ENCODE measurements at places on chromosomes 16 and 17.

GRCh38 chr16:88403794-88404581, 21.2 kb downstream of the ZNF469 start:
- no peak for DNase-seq

DNA sequence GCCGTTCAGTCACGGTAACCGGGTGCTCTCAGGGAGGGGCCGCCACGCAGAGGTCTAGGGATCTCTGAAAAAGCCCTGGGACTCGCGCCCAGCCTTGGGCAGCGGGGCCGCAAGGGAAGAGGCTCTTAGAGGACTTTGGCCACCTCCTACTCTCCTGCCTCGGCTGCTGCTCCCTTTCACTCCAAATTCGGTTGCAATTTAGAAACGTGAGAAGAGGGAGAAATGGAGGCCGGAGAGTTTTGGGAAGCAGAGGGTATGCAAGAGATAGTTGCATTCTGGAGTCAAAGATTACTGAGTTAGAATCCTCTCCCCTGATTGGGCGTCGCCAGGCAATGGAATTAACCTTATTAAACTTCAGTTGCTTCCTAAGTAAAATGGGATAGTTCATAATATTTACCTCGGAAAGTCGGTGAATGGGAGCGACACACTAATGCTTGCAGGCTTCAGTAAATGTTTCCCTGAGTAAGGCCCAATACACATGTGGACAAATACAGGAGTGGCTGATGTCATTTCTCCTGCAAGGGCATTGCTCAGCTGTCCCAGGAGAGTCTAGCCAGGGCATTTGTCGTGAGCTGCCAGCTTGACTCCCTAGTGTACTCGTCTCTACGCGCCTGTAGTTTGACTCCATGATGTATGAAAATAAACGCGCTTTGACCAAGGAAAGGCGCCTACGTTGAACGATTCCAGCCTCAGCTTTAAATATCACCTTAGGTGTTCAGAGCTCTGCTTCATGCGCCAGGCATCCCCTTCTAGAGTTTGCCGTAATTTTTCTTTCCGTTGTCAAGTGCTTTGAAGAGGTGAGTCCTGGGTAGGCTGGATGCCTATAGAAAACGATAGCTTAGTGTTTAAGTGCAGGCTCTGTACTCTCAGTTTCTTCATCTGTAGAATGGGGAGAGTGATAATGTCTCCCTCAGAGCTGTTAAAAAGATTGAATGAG, 667 bp downstream of the OGFOD1 start:
- DNase-seq: no peak

GRCh38 chr17:80486692-80487091, 10.3 kb upstream of the NPTX1 start:
- DNase-seq: no peak

DNA sequence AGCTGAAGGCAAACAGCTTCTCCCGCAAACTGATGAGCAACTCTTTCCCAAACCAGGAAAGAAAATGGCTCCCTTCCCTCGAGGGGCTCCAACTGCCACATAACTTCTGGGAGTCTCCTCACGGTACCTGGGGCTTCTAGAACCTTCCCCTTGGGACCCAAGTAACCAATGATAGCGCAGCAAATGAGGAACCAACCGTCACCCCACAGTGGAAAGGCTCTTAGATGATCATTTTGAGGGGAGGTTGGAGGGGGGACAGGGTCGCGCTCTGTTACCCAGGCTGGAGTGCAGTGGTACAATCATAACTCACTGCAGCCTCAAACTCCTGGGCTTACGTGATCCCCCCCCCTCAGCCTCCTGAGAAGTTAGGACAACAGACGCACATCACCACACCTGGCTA, at the start of gene DNAH17:
Gene DNAH17 (minus strand): TSS at position 101 of the 400 bp plus-strand sequence. CDS start 2,339 bp downstream, outside the sequence.
- DNase-seq: no peak

DNA sequence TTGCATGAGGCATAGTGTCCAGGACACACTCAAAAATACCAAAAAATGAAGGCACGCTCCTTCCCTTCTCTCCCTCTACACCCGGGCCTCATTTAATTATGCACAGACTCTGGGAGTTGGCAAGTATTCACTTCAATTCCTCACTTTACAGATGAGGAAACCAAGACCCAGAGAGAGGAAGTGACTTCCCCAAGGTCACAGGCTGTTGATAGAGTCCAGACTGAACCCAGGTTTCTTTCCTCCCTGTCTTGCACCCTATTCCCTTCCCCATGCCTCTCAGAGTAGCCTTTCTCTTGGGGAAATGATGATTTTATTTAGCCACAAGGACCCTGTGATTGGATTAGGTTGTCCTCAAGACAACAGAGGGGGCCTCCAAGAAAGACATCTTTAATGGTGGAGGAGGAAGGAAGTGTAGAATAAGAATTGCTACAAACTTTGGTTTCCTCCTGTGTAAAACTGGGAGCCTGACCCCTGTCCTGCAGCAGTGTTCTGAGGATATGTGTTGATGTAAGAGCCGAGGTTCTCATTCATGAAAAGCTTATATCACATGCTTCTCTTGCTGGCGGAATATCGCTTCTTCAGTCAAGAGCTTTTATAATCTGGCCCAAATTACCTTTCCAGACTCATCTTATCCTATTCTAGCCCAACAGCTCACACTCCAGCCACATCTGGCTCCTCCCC, 48.8 kb upstream of the SIAH1 start:
- DNase-seq: no peak

GRCh38 chr17:5933430-5933829, 136.7 kb upstream of the WSCD1 start:
- DNase-seq: no peak

GRCh38 chr17:62674841-62675240, 47.4 kb downstream of the MRC2 start:
- no peak for DNase-seq

GRCh38 chr17:62791235-62791734, 16.8 kb downstream of the MARCHF10 start:
- no peak for DNase-seq

- no peak for DNase-seq
These were observed 894 bp downstream of the RNF227 start for GRCh38 chr17:7915179-7915610.

- no peak for DNase-seq
These were observed 44.8 kb downstream of the PRMT7 start for GRCh38 chr16:68355447-68356248.

DNA sequence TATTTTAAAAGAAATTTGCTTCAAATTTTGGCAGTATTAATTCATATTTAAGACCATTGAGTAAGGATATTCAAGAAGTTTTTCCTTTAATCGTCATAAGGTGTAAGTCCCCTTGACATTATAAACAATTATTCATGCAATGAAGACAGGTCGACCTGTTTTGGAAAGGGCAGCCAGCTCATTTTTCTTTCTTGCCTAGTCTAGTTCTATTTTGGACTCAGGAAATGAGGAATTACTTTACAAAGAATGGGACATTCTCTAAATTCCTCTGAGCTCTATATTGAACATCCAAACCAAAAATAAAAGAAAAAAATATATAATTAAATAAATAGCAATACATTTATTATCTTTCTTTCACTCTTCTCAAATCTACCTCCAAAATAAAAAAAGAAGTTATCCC, 595.6 kb upstream of the KIF2B start:
- DNase-seq: no peak

- DNase-seq: no peak
These were observed 176.1 kb downstream of the ABCC12 start for GRCh38 chr16:47979616-47980182.

DNA sequence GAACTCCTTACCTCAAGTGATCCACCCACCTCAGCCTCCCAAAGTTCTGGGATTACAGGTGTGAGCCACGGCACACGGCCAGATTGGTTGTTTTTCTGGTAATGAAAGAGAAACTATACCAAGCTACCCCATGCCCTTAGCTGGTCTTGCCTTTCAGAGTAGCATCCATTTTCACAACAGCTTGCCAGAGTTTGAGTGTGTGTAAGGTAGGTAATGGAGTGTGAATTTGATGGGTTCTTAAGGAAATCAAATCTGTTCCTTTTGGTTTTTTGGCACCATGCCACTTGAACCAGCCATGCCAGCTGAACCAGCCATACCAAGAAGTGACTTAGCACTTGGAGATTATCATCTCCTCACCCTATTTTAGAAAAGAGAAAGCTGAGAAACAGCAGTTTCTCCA, 5.1 kb downstream of the CALCOCO2 start:
- no peak for DNase-seq

GRCh38 chr16:12016291-12016947, 39.9 kb downstream of the SNX29 start:
- no peak for DNase-seq

DNA sequence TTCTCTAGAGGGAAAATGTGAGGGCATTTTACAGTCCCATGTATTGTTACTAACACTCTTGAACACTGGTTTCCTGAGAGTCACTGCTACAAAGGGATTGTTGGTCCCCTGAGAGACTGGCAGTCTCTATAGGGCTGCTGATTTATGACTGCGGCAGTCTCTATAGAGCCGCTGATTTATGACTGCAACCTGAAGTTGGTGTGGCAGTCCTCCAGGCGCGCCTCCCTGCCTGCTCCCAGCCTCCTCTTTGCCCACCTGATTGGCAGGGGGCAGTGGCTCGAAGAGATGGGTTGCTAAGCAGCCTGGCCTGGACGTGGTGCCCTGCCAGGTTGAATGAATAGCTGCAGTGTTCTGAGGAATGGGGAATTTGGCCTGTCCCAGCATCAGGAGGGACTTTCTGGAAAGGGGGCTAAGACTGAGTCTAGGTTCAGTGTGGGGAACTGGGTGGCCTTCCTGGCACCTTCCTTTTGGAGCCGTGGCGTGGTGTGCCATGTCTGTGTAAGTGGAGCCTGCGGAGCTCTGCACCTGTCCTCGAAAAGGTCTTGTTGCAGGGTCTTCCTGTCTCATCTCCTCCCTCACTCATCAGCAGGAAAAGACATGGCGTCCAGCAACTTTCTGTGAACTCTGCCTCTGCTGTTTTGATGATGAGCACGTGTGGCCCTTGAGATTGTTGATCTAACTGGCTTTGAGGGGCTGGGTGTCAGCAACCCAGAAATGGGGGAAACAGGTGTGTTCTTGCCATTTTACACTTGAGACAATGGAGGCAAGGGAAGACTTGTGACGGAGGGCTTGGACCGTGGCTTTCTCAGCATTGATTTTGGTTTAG, 24.9 kb downstream of the SAP30BP start:
- no peak for DNase-seq

- DNase-seq: no peak
These were observed 9.9 kb upstream of the TSPOAP1 start for GRCh38 chr17:58338454-58338840.

- DNase-seq: no peak
These were observed 193.4 kb upstream of the CPHXL start for GRCh38 chr16:75919664-75920063.

- DNase-seq: no peak
These were observed 7.3 kb upstream of the CBX8 start for GRCh38 chr17:79803997-79804855.

GRCh38 chr17:59353106-59353854, 21.8 kb downstream of the YPEL2 start:
- no peak for DNase-seq

GRCh38 chr17:6998855-6999508, 3.1 kb downstream of the ALOX12 start:
- no peak for DNase-seq

DNA sequence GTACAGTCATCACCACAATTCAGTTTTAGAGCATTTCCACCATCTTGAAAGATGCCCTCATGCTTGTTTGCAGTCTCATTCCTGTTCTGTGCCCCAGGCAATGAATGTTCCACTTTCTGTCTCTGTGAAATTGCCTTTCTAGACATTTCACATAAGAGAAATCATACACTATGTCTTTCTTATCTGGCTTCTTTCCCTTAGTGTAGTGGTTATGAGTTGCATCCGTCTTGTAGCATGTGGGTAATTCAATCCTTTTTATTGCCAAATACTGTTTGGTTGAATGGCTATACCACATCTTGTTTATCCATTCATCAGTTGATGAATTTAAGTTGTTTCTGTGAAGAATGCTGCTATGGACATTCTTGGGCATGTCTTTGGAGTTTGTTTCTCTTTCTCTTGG, 132.5 kb upstream of the PLCG2 start:
- no peak for DNase-seq

DNA sequence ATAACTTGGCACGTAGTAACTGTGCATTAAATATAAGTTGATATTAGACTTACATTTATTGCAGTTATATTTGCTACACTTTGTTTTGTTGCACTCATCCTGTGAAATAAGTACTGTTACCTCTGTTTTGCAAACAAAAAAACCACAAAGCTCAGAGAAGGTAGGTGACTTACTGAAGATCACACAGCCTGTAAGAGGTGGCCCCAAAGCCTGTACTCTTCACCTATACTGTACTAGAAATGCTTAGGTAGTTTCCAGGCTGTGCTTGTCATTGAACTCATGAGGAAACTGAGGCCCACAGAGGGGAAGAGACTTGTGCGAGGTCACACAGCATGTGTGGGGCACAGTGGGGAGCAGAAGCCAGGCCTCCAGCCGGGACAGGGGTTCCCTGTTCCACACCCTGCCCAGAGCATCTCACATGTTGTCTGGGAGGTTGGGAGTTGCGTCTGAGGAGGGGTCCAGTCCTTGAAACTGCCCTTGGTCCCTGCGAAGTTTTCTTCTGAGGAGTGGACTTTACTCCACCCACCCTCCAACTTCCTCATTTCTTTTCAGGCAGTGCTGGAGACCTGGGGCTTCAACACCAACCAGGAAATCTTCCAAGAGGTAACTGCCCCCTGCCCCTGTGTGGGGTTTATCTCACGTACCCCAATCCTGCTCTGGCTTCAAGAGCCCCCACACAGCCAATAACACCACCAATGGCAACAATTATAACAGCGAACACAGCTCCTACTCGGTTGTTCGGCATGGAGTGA, 13.0 kb downstream of the CETP start:
- no peak for DNase-seq

DNA sequence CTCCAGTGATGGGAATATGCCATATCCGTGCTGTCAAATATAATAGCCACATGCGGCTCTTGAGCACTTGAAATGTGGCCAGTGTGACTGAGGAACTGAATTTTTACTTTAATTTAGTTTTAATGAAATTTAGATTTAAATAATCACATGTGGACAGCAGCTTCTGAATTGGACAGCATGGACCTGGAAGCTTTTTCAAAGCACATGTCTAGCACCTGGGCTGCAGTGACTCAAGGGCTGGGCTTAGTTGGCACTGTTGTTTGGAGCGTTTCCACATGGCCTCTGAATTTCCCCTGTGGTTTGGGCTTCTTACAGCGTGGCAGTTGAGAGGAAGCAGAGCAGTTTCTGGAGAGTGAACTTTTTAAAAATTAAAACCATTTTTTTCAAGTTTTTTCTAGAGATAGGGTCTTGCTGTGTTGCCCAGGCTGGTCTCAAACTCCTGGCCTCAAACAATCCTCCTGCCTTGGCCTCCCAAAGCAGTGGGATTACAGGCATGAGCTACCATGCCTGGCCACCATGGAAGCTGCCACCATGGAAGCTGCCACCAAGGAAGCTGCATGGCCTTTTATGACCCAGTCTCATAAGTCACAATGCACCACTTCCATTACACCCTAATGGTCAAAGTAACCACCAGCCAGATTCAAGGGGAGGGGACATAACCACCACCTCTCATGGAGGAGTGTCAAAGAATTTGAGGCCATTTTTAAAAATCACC, 6.7 kb upstream of the TOB1 start:
- no peak for DNase-seq

GRCh38 chr17:30812218-30813177, 12.0 kb downstream of the CRLF3 start:
- DNase-seq: no peak

GRCh38 chr17:16100737-16101400, 101.2 kb downstream of the TTC19 start:
- DNase-seq: no peak

GRCh38 chr16:68283801-68284598, 19.7 kb downstream of the SLC7A6 start:
- no peak for DNase-seq
